ENCODE measurements at places on chromosomes 11 and 22. TPM values are rescaled to one million over a fixed set of nuclear protein-coding genes. Genes with fewer than 3 reads are reported as not detected.

DNA sequence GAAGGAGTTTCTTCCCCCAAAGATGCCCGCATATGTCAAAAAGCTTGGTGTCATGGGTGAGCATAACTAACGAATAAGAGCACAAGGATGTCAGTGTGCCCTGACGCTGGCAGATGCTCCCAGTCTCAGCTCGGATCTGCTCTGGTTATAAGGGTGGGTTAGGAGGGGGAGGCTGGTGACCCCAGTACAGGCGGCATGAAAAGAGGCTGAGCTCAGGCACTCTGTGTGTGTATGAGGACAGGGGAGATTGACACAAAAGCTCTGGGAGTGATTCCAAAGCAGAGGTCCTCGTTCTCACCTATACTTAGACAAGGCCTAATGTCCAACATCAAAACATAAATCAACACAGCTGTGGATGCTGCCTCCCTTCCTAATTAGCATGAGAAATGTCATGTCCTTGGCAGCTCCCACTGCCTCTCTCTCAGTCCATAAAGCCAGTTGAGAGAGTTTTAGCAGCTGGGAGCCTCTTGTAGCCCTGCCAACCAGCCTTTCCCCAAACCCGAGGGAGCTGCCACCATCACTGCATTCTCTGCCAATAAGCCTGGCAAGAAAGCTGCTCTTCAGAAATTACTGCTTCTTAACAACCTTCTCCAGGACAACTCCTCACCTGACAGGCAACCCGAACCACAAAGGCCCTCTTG, 59.8 kb downstream of the SC5D start:
- H3K36me3 ChIP-seq = no peaks in the 10 kb centered on the region
- H3K4me3 ChIP-seq = no peak overlapping the region
- peaks cover 28% of the 10 kb centered on the region for H3K4me1 ChIP-seq
- H3K27ac ChIP-seq = peak overlapping the region; percentile 36
- DNase-seq = no peak

GRCh38 chr11:73317373-73317772, 9.3 kb downstream of the ARHGEF17 start:
- peak overlapping the region; percentile 88 for H3K4me3 ChIP-seq
- H3K27me3 ChIP-seq = no peaks in the 10 kb centered on the region
- DNase-seq = peak; percentile 82
- H3K4me1 ChIP-seq = peaks cover 100% of the 10 kb centered on the region
- peaks cover 5% of the 10 kb centered on the region for H3K36me3 ChIP-seq

The YIF1A gene
- 45.6 TPM for total RNA-seq

The PDGFB gene
- 17.2 TPM for total RNA-seq

DNA sequence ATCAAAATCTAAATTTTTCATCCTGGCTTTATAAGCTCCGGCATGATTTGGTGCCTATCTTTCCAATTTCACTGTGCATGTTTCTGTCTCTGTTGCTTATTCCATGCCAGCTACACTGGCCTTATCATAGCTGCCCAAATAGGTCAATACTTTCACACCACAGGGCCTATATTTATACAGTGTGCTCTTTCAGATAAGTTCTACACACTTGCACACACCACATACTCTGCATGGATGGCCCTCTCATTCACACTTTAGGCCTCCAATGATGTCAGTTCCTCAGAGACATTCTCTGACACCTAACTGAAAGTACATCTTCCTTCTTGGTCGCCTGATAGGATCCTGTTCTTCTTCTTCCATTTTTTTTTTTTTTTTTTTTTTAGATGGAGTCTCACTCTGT, 7.0 kb downstream of the ALG8 start:
- no peak overlapping the region for H3K27ac ChIP-seq
- DNase-seq = no peak
- no peaks in the 10 kb centered on the region for H3K27me3 ChIP-seq
- peaks cover 6% of the 10 kb centered on the region for H3K4me1 ChIP-seq
- H3K4me3 ChIP-seq = no peak overlapping the region

- H3K27ac ChIP-seq = no peak overlapping the region
- H3K27me3 ChIP-seq = peaks cover 67% of the 10 kb centered on the region
- H3K4me1 ChIP-seq = peaks cover 13% of the 10 kb centered on the region
- H3K4me3 ChIP-seq = no peak overlapping the region
Observed at GRCh38 chr11:66294626-66295620, 3.2 kb downstream of the TMEM151A start.

GRCh38 chr11:130476922-130477491, 28.6 kb downstream of the ADAMTS15 start:
- peak overlapping the region; percentile 88 for H3K27ac ChIP-seq
- H3K4me3 ChIP-seq = no peak overlapping the region
- no peak for DNase-seq
- peaks cover 34% of the 10 kb centered on the region for H3K36me3 ChIP-seq

All from left ventricle myocardium inferior (tissue), 1 donor.